ENCODE measurements at places on chromosomes 6 and 20.

DNA sequence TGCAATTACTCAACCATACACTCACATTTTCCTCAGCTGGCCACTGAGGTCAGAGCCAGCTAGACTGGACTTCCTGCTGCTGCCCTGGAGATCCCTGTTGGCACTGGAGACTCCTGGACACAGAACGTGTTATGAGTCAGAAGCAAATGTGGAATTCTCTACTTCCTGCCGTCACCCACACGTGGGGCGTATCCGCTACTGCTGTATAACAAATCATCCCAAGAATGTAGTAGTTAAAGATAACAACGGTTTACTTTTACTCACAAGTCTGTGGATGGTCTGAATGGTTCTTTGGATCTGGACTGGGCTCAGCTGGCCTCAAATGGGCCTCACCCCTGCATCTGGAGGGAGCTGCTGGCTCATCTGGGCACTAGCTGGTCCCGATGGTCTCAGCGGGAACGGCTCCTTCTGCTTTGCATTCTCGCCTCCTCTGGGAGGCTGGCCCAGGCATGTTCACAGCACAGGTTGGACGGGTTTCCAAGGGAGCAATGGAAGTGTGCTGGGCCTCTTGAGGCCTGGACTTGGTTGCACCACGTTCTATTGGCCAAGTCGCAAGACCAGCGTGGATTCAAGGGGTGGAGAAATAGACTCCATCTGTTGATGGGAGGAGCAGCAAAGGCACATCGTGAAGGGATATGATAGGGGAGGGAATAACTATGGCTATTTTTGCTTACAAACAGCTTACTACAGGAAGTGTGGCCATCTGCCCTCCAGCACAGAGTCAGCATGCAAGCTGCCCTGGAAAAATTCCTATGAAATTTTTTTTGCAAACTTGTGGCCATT, 118.5 kb downstream of the SNX5 start:
- DNase-seq, result no peak

- no peak for DNase-seq
Measured at GRCh38 chr20:12786276-12786675, 222.5 kb upstream of the SPTLC3 start.

DNA sequence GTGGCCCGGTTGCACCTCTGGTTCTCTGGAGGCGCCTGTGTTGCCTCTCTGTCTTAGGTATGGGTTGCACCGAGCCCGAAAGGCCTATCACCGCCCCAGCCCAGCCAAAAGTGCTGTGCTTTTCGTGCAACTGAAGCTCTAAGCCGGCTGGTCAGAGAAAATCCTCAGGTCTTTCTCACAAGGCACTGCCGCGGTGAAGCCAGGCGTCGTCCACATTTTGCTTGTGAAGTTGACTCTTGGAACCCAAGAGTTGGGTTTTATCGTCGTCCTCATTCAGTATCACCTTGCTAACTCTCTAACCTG, 726 bp upstream of the EMILIN3 start:
- no peak for DNase-seq

GRCh38 chr6:79630883-79631692, at the start of gene SH3BGRL2:
Gene SH3BGRL2 (plus strand): TSS chr6:79631329. CDS start chr6:79631462, 133 bp downstream.
- no peak for DNase-seq

- no peak for DNase-seq
Measured at GRCh38 chr6:31187780-31188194, 17.3 kb upstream of the POU5F1 start.

DNA sequence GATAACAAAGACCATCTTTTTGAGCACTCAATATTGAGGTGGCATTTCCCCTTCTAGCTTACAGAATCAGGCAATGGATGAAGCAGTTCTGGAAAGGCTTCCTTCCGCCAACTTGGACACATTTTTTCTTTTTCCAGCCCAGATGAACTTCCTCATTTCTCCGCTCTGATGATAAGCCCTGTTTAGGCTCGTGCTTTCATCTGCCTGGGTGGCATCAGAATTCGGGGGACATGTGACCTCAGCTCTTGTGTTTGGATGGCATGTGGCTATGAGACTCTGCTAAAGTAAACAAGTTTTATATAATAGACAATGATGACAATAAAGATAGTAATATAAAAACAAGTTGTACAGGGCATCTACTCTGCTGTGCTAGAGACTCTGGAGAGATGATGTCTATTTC, 796.7 kb downstream of the DHX35 start:
- no peak for DNase-seq

Data from activated CD4-positive, CD25-positive, alpha-beta regulatory T cell treated with anti-CD3 and anti-CD28 coated beads, Interleukin-2, amount 50 U/mL, for 72 hours (primary cell).